ENCODE measurements at places on chromosomes 2 and 18.
A peak's percentile ranks its signal among the peaks of the same experiment; 100 is the strongest.

DNA sequence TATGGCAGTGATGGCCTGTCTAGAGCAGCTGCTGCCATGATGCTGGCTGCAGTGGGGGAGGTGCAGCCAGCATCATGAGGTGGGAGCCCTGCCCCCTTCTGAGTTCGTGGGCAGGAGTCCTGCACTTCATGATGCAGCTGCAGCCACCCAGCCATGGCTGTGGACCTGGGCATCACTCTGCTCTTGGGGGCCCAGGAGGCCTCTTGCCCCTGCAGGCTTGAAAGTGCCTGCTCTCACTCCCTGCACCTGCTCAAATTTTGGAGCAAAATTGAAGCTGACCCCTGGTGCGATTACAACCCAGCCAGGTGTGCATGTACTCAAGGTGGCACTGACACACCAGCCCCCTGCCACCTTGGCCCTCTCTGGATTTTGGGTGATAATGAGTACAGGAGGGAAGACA is 712.9 kb downstream of the NUP35 start:
- no peak for DNase-seq

- no peak for DNase-seq
Measured at GRCh38 chr2:199101487-199101886, 356.3 kb downstream of the SATB2 start.

DNA sequence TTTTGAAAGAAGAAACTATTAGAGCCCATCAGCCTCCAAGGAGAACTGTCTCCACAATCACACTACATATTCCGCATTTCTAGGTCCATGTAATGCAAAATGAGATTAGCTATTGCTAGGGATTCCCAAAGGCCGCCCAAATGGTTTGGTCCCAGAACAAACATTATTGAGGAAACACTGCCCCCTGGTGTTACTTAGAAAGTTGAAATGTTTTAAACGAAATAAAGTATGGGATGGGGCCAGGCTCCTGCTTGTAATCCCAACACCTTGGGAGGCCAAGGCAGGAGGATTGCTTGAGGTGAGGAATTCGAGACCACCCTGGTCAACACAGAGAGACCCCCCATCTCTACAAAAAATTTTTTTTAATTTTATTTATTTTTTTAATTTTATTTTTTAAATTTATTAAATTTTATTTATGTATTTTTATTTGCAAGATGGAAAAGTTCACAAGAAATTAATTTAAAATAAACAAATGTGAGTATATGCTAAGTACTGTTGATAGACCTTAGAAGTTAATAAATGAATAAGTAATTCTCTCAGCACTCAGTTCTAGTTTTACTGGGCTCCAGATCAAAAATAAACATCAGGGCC is 5.5 kb downstream of the NHEJ1 start:
- peak; percentile 39 for DNase-seq

- DNase-seq: no peak
Measured at GRCh38 chr18:8749492-8749891, 44.1 kb downstream of the MTCL1 start.

DNA sequence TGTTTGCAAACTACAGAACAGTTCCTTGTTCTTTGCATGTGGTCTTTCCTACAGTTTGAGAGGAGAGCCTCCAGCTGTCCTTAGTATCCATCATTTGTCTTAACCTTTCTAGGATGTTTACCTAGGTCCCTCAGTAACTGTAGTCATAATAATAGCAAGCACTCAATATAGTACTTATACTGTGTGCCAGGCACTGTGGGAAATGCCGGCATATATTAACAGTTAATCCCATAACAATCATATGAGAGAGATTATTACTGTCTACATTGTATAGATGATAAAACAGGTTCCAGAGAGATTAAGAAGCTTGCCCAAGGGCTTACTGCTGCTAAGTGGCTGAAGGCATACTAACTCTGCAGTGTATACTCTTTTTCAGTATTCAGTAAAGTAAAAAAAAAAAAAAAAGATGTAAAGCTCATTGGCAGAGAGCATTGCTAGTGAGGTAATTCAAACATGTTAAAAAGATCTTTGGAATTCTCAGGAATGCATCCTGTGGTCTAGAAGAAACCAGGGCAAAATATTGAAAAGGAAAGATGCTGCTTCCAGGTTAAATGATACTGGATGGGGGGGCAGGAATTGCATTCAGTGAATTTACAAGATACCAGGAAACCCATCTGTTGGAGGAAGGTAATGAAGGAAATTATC is 72.3 kb downstream of the SPTBN1 start:
- no peak for DNase-seq

DNA sequence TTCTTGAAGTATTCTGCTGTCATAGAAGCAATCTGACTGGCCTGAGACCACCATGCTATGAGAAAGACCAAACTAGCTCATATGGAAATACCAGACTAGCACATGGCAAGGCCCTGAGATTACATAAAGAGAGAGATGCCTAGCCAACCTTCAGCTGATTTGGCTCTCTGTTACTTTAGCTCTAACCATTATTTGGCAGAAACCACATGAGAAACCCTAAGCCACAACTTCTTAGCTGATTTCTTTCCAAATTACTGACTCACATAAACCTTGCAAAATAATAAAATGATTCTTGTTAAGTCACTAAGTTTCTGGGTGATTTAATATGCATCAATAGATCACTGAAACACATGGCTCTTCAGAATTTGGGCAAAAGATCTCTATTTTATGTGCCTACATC is 295.0 kb upstream of the ZNF521 start:
- no peak for DNase-seq

GRCh38 chr18:49464718-49465598 is 4.5 kb upstream of the DYM start:
- DNase-seq: no peak

- DNase-seq: no peak
Measured at GRCh38 chr2:158391876-158392275, 64.7 kb downstream of the CCDC148 start.

GRCh38 chr2:37609782-37610181 is 61.7 kb downstream of the CDC42EP3 start:
- DNase-seq: no peak

- DNase-seq: no peak
Measured at GRCh38 chr2:137206069-137206468, 440.7 kb downstream of the THSD7B start.

DNA sequence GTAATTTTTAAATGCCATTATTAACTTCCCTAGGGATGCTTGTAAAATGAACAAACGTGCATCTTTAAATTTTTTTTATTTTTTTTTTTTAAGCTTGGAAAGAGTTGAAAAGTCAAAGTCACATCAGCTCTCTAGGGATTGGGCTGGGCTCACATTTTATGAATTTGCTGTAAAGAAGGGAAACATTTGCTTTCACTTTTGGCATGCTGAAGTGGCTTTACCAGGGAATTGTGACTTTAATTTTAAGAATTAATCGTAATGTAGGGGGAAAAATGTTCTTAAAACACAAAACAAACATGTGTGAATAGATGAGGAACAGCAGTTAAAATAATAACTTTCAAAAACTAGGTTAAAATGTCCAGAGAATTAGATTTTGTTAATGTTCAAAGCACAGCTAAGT is 123.0 kb downstream of the AGAP1 start:
- DNase-seq: no peak

GRCh38 chr2:69570474-69570873 is 73.1 kb downstream of the AAK1 start:
- no peak for DNase-seq

DNA sequence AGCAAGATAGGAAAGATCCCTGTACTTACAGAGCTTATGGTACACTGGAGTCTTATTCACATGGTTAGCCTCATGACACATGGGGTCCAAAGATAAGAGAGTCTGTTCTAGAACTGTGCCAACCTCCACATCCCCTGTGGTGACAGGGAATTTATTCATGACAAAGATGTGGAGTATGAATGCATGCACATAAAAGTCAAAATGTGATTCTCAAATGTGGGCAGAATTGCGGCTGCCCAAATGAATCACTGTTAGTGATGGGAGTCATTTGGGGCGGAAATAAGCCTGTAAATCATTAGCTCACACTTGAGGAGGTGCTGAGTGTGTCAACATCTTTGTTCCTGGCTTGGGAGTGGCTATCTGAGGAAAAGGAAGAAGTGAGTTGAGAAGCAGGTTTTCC is 560.6 kb downstream of the SLC4A3 start:
- no peak for DNase-seq

DNA sequence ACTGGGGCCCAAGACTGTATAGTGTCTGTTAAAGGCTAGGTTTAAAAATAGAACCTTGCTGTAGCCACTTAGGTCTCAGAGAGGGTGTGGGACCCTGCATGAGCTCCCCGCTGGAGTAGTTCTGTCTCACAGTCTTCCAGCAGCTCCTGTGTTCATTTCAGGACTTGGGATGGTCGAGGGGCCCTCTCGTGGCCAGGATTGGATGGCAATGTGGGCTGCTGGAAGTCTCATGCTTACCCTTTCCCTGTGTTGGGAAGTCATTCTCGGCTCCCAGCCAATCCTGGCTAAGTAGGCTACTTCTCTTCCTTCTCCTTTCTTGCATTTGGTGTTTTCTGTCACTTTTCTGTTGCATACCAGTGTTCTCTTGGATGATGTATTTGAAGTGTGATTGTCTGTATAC is 284.0 kb upstream of the GCFC2 start:
- DNase-seq: no peak

DNA sequence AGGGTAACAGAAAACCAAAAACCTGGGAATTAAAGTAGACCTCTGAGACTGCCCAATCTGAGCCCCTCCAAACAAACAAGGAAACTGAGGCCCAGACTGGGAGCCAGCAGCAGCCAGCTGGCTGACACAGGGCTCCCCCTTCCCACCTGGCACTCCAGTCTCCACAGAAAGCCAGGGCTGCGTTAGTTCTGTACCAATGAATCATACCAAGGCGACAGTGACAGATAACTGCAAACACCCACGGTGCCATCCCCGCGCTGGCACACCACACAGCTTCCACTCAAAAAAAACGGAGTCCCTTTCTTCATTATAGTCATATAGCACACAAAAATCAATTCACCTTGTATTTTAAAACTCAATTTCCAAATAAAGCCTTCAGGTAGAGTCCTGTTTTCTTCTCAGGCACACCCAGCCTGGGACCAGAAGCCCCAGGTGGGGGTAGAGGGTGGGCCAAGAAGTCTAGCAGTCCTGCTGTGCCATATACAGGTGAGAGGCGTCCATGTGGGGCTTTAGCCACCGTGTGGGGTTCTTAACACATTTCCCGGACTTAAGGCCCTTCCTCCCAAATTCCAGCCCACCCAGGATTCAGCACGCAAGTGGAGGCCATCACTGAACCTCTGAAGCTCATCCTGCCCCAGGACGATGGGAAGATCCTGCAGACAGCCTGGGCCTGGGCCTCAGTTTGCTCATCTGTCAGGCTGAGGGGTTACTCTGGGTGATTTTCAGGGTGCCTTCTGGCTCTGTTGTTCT is 1.2 kb downstream of the PER2 start:
- DNase-seq: no peak

DNA sequence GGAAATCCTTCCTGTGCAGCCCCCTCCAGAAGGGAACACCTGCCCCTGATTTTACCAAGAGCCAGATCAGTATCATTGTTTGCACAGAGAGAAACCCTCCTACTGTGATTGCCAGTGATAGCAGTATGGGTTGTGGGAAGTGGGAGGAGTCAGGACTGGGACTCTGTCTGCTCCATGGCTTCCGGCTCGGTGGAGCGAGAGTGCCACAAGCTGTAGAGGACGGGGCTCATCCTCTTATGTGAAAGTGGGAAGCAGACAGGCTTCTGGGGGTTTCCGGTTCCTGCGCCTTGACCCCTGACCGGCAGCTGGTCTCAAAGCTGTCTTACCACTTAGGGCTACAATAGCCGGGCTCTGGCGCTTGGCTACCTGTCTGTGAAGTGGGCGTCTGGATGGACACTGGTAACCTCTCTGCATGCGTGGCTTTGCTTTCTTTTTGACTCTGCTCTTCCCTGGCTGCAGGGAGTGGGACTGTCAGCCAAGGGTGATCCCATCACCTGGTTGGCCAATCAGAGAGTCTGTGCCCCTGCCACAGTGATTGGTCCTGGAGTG is 79.7 kb downstream of the BCL2L11 start:
- no peak for DNase-seq

DNA sequence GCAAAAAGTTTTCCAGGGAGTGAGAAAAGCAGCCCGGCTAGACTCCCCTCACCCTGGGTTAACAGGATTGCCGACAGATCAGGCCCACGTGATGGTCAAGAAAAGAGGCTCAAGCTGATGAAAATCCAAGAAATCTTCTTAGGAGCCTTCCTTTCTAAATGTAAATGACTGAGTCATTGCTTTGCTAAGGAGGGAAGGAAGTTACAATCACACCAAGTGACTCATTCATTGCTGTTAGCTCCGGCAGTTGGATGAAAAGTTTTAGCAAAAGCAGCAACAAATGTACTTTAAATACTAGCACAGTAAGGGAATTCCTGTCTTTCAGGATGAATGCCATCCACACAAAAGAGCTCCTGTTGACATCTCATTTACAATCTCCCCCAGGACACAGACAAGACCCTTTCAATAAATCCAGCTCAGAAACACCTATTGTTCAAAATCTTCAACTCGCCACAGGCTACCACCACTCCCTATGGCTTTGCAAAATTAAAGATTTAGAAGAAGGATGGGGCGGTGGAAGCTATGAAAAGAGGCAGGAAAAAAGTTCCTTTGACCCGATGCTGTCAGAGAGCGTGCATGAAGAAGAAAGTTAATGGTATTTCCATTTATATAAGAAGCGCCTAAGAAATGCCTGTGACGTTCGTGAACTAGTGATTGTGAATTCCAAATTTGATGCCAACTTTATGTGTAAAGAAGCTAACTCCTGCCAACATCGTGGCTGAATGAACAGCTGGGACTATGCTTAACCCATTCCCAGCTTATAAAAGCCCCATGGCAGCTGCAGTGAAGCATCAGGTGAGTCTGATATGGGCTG is 153.7 kb downstream of the TGIF1 start:
- peak; percentile 72 for DNase-seq

- DNase-seq: no peak
Measured at GRCh38 chr2:68134120-68134519, 23.6 kb upstream of the PNO1 start.

DNA sequence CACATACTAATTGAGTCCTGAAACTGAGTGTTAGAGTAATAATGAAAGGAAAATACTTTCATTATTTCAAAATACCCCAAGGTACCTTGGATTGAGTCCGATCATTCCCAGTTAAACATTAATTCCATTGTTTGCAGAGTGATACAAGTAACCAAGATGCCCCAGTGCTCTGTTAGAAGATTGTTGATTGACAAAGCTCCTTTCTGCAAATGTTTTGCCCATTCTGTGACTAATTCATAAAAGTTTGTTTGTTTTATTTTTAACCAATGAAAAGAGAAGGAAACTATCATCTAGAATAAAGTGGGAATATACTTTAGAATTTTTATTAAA is 124.0 kb downstream of the GULP1 start:
- no peak for DNase-seq

- no peak for DNase-seq
Measured at GRCh38 chr2:160015746-160016145, 46.7 kb downstream of the PLA2R1 start.

- DNase-seq: peak; percentile 44
Measured at GRCh38 chr2:157840568-157841156, 35.5 kb downstream of the ACVR1 start.

DNA sequence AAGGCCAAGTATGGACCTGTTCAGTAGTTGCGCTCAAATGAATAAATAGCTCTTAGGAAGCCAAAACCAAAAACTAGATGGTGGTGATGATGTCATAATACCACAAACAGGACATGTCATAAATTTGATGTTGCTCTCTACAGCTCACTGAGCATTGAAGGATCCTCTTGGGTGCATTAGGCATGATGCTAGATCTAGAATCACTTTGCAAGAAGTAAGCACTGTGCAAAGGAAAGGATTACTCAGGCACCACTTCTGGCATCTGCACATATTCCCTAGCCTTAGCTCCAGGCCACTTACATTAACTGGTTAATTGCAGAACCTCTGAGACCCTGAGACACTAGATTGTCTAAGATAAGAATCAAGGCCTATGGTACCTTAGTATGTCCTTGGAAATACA is 58.0 kb downstream of the LRRTM1 start:
- DNase-seq: no peak

- no peak for DNase-seq
Measured at GRCh38 chr18:46400449-46400848, 256.6 kb downstream of the LOXHD1 start.

Measured in K562 (cell line).